ENCODE measurements at places on chromosomes 6 and 20.
A peak's percentile ranks its signal among the peaks of the same experiment; 100 is the strongest.

DNA sequence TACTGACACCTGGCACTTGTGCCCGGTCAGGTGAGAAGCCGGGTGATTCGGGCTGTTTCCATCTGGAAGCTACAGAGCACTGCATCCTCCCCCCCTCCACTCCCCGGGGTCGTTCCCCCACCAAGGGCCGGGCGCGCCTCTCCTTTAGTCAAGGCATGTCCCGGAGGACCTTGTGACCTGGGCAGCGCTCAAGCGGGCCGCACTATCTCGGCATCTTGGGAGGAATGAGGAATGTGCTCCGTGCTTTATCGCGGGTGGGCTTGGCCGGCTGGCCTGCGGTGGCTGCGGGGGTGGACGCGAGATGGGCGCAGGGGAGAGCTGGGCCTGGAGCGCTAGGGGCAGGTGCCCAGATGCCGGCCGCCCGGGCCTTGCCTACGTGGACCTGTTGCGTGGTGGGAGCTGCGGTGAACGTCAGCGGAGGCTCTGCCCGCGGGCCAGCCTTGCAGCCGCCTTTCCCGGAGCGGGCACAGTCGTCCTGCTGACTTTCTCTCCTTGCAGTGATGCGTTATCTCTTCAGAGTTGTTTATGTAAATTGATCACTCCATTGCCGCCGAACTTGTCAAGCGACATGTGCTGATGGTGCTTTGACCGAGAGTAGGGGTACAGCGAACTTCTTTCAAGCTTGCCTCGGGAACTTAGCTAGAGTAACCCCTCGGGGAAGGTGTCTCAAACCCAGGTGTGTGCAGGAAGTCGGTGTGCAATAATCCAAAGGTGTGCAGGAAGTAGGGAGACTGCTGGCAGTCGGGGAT, 1.1 kb downstream of the LRRC1 start:
- no peak for DNase-seq

GRCh38 chr6:165266621-165267020, 42.8 kb downstream of the C6orf118 start:
- DNase-seq: no peak

DNA sequence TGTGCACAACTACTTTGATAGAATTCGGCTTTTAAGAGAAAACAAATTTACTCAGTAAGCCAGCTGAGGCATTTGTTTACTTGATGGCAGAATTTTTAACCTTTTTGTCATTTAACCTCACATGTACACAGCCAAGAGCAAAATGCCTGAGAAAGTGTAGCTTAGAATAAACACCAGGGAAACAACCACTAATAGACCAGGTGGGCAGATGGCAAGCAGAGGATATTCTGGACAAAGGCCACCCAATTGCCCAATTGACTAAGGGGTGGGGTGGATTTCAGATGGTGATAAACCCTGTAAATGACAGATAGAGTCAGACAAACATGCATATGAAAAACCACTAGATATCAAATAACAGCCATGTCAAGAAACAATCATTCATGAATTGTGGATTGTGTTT, 190.7 kb upstream of the FBXL4 start:
- DNase-seq: no peak

- no peak for DNase-seq
Measured at GRCh38 chr6:169445661-169446581, 192.3 kb upstream of the THBS2 start.

- DNase-seq: peak; percentile 45
Measured at GRCh38 chr20:8331740-8332412, 199.8 kb downstream of the PLCB1 start.

- no peak for DNase-seq
Measured at GRCh38 chr20:9402141-9402540, 112.2 kb upstream of the LAMP5 start.

DNA sequence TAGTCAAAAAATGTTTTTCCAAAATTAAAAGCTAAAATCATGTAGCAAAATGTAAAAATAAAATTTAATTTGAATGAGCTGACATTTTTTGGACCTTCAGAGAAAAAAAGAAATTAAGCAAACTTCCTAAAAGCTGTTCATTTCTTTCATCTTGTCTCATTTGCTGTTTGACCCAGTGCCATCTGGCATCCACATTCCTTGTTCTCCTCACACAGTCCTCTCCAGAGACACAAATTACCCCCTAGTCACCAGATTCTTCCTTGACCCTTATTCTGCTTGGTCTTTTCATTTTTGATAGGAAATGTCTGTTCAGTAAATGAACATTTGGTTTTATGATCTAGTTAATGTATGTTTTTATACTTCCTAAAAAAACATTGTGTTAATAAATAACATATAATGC, 55.2 kb downstream of the HDDC2 start:
- DNase-seq: no peak

- no peak for DNase-seq
Measured at GRCh38 chr20:2296524-2297356, 939 bp downstream of the TGM3 start.

GRCh38 chr20:61349447-61350165, 97.5 kb downstream of the CDH4 start:
- DNase-seq: no peak

- no peak for DNase-seq
Measured at GRCh38 chr20:31693987-31694661, 28.5 kb downstream of the BCL2L1 start.

GRCh38 chr6:139587469-139587868, 213.0 kb upstream of the CITED2 start:
- peak; percentile 84 for DNase-seq

- DNase-seq: no peak
Measured at GRCh38 chr6:40395066-40395697, 192.0 kb downstream of the LRFN2 start.

DNA sequence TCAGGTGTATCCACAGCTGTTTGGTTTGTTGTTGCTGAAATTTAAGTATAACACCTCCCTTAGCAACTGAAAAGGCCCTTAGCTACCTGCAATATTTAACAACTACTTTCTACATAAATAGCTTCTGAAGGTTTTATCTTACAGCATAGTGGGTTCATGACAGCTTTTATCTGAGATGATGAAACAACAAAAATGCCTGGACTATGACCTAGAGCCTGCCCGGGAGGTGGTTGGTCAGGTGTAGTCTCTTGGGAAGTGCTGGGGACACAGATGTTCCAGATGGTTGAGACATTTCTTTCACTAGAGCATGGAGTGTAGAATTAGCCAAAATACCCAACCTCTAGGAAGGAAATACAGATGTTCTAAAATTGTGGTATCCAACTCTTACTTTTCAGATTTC, 705.4 kb downstream of the MAFB start:
- no peak for DNase-seq

DNA sequence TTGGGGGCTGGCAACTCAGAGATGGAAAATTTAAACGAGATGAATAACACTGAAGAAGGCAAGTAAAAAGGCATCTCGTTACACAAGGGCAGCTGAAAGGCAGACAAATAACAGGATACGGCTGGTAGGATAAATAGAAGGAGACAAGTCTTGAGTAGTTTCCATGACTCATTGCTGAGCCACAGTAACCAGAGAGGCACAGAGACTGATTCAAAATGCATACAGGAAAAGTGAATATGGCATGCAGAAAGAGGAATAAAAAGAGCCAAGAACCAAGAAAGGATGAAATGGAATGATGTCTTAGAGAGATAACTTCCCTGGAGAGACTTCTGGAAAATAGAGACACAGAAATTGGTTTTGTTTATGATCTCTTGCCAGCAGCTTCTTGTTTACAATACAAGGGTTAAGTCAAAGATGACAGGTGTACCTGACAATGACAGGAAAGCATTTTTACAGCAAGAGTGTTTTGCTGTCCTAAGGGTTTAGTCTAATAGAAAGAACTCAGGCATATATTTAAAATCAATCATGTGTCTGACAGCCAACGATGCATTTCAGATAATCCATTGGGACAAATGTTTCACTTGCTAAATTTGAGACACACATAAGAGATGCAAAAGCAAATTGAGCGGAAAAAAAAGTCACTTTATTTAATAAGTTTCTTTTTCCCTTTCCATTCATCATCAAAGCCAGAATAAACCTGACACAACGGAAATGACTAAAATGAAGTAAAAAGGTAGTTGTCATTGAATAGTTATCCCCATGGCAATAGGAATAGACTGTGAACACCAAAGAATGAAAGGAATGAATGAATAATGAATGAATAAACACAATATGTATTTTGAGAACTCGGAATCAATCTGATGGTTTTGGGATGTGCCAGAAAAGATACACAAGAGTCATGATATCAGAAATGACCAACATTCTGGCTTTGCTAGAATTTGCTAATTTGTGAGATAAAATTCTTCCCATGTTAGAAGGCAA, 68.0 kb upstream of the KCNQ5 start:
- DNase-seq: no peak

- no peak for DNase-seq
Measured at GRCh38 chr20:23244156-23244915, 106.3 kb upstream of the NXT1 start.

DNA sequence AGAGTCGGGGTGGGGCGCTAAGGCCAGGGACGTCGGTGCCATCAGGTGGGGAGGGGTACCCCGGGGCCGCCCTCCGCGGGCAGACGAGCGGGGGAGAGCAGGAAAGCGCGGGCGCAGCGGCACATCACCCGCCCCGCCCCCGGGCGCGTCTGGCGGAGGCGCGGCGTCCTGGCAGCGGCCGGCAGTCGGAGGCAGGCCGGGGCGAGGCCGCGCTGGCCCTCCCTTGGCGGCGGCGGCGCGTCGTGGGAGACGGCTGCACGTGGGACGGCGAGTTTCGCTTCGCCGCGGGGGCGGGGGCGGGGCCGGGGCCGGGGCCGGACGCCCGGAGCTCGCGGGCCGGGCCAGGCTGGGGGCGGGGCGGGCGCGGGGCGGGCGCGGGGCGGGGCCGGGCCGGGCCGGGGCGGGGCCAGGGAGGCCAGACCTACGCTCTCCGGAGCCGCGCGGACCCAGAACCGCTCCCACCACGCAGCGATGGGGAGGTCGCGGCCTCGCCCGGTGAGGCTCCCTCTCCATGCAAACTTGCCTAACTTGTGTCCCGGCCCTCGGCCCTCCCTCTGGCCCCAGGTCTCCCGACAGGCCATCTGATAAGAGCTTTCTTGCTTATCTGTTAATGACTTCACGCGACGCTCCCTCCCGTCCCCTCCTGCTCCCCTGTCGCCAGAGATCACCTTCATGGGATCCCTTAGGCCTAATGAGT, 12.5 kb downstream of the ITPR3 start:
- DNase-seq: no peak

DNA sequence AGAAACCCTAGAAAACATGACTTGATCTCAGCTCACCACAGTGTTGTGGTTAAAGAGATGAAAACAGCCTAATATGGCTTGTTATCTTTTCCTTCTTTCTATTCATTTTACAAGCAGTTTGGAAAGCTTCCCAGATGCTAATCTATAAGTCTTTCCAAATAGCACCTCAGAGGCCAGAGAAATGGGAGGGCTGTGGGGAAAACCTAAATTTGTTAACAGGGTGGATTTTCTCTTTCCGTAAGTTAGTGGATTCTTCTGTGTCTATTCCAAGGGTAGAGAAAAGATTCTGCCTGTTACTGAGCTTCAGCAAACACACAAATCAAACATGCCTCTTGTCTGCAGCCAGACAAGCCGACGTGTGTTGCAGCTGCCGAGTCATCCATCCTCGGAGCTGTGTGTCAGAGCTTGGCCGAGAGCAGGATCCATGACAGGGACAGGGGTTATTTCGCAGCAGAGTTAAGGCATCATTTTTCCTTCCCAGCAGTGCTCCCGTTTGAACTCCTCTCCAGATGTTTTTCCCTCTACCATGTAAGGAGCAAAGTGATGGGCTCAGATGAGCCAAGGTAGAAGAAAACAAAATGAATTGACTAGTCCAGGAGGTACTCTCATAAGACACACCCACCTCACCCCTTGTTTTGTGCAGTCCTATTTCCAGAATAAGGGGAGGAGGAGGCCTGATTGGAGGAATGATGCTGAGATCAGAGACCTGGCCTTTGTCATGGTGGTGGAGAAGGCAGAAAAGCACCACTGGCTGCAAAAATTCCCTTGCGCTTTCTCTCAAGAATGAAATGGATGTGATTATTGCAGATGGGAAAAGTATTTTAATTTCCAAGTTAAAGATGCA, 560.0 kb downstream of the C6orf118 start:
- DNase-seq: peak; percentile 77

Measured in fibroblast of skin of left biceps (primary cell).